ENCODE measurements at places on chromosomes 12 and 14.

DNA sequence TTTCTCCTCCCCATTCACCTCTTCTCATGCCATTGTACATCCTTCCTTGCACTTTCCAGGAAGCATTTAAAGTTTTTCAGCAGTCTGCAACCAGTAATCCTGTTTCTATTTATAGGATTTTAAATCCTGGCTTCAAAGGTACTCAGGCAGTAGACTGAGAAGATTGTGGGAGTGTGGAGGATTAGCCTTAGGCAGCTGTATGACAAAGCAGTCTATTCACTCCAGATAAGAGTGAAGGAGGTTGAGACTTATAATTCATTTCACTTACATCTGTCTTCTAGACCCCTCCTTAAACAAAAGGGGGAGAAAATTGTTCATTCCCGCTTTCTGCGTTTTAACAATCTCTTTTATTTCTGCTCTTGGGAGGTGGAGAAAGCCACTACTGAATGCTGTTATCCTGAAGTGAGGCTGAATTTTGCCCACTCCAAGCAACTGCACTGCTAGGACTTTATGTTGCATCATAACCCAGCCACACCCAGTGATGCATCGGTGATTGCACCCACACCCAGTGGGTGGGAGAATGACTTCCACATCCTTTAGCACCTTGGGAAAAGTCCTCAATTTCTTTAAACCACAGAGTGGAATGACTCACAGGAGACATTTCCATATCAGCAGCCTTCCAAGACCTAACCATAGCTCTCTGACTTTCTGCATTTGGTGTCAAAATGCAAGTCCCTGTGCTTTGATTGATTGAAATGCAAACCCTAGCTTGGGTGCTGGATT is 382.5 kb upstream of the ATP2B1 start:
- no peak for DNase-seq

GRCh38 chr14:78164226-78164853 is 5.8 kb upstream of the NRXN3 start:
- no peak for DNase-seq

GRCh38 chr14:75223664-75224154 is 47.3 kb upstream of the TMED10 start:
- no peak for DNase-seq

- no peak for DNase-seq
Measured at GRCh38 chr12:114063435-114063834, 97.3 kb upstream of the RBM19 start.

DNA sequence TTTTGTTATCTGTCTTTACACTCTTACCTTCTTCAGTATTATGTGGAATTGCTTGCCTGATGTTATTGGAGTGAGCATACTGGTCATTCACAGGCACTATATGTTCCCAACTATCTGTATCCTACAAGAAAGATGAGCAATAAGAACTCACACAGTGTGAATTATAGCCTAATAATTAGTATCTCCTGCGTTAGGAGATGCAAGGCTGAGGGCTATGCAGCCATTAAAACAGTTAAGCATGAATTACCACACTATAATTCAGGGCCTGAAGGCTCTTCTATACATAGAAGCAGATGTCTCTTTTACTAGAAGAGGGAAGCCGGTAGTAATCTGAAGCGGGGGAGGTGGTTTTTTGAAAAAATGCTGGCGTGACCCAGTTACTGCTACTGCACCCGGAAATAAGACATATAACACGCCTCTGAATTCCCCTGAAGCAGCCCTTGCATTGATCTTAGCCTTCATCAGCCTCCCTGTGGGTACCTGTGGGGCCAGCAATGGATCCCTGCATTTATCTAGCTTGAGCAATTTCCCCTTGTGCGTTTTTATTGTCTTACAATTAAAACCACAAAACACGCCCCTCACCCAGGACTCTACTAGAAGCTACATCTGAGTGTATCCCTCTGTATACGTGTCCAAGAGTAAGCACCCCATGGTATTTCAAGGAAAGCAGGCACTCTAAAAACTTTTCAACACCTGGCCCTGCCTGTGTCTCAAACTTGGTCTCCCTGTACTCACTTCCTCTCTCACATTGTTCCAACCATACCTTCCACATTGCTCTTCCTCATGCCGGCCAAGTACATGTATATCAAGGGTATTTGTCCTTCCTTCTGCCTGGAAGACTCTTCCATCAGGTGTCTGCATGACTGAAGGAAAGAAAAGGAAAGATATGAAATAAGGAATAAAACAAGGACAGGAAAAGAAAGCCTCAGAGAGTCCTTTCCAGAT is 210.9 kb upstream of the ARID2 start:
- peak; percentile 76 for DNase-seq

All from activated effector memory CD4-positive, alpha-beta T cell treated with anti-CD3 and anti-CD28 coated beads, Interleukin-2, amount 50 U/mL, for 16 hours (primary cell).